Substantia nigra (tissue), 51 donors: ENCODE measurements at places on chromosomes 11 and 22.

DNA sequence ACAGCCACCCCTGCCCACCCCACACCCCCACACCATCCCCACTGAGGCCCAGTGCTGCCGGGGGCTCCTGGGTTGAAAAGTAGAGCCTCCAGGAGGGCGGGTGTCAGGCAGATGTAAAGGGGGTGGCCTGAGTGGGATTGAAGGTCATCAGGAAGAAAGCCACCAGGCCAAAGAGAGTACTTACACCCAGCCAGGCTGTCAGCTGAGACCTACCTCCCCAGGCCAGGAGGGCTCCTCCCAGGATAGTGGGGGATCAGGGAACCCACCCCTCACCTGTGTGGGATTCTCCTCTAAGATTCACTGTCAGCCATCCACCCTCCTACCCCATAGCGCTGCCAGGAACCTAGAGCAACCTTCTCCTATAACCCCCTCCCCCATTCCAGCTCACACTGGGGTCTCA, 17.2 kb upstream of the FCHSD2 start:
- no peak for DNase-seq

DNA sequence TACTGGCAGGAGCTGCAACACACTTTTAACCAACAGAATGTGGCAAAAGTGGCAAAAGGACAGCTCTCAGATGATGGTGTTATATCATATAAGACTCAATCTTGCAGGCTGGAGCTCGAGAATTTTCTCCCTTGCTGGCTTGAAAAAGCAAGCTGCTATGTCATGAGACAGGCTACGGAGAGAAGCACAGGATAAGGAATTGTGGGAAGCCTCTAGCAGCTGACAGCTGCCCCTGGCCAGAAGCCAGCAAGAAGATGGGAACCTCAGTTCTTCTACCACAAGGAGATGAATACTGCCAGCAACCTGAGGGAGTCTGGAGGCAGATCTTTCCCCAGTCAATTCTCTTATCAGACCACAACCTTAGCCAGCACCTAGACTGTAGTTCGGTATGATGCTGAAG, 24.6 kb downstream of the FXYD6 start:
- DNase-seq: no peak

DNA sequence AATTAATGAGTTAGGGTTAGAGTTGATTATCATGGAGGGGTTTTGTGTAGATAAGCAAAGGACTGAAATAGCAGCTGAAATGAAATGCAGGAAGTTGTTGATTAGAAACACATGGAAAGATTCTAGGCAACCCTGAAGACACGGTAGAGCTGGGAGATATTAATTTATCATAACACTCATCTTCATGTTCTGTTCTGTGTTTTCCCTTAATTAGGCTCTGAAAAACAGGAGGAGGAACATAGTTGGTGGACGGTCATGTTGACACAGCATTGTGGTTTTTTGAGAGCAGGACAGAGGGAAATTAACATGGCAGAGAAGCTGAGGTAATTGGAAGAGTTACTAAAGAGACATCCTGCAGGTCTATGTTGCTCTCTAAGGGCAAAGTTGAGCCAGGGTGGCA, 138.8 kb upstream of the UBASH3B start:
- no peak for DNase-seq

- no peak for DNase-seq
Observed at GRCh38 chr11:693415-693831, 1.6 kb downstream of the DEAF1 start.

- no peak for DNase-seq
Observed at GRCh38 chr22:39233710-39234471, 10.9 kb downstream of the PDGFB start.

DNA sequence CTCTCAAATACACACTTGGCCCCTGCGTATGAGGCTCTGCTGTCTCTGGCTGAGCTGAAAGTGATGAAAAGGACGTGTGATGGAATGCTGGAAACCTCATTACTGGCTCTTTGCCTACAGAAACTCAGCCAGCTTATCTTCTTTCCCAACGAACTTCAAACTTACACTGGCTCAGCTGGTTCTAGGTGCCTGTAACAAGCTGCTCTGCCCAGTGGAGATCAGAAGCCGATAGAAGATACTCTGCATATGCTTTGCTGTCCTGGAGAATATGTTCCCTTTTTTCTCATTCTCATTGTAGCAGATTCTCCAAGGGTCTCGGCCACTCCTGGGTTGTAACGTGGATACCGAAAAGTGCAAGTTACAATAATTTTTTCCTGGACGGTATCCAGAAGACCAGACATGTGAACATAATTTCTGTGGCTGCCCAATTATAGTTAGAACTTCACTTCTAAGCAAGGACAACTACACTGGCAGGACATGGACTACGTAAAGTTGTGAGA, 405.3 kb upstream of the CCDC90B start:
- no peak for DNase-seq

- no peak for DNase-seq
Observed at GRCh38 chr11:44165432-44165831, 70.0 kb downstream of the EXT2 start.

DNA sequence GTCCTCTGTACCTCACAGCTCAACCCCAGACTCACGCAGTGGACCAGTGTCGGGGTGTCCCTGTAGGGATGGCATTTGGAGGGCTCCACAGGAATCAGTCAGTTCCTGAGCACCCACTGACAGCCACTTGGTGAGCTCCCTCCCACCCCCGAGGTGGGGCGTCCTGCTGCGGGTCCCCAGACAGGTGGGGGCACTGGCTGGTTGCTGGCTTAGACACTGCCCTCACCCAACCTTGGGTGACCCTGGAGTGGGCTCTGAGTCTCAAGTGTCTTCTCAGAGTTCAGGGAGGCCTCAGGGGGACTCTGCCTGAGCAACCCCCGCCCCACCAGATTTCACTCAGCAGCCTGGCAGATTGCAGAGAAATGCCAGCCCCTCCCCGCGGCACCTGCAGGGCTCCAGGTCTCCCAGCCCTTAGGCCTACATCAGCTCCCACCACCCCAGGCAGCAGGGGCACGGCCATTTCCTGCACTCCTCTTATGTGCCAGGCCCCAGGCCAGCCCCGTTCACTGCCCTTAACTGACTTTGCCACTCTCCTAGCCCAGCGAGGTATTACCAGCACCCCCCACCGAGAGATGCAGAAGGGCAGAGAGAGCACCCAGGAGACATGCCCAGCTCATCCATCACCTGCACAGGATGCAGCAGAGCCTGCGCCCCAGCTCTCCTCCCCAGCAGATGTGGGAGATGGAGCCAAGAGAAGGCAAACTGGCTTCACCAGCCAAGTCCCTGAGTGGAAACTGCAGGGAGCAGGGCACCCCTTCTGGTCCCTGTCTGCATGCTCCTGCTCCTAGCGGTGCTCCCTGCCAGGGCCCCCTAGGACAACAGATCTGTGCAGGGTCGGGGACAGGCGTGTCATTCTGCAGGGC, 2.4 kb downstream of the PRR5 start:
- no peak for DNase-seq

DNA sequence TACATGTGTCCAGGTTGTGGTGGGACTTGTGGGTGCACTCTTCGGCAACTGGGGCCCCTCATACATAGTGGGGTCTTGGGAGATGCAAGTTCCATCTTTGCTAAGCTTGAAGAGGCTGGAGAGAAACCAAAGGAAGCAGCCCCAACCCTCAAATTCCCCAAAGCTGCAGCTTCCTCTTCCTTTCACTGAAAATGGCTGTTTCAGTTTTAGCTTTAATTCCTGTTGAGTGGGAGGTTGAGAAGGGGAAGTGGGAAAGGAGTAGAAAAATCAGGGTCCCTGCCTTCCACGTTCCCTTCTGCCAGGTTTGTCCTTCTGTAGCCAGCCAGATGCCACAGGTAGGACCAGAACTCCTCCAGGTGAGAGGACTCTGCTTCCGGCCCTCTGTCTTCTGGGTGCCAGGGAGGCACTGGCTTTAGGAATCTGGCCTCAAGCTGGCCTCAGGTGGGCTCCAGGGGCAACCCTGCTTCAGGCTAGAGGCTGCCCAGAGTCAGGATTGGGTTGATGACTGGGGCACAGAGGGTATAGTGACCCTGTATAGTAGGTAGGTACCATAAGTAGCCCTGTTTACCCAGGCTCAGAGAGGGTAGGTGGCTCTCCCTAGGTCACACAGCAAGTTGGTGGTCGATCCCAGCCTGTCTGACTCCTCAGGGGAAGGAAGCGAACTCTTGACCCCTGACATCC, 16.2 kb downstream of the P2RY6 start:
- DNase-seq: no peak

- DNase-seq: no peak
Observed at GRCh38 chr11:64801158-64801464, 1.9 kb downstream of the MAP4K2 start.

- no peak for DNase-seq
Observed at GRCh38 chr22:20114506-20115475, 1.1 kb upstream of the RANBP1 start.

GRCh38 chr22:28106617-28107016, 187.6 kb upstream of the PITPNB start:
- no peak for DNase-seq

GRCh38 chr11:43853781-43854180, 26.9 kb upstream of the ALKBH3 start:
- DNase-seq: no peak
